Fibroblast of villous mesenchyme (primary cell): ENCODE measurements at places on chromosomes 7 and 10. TPM values are rescaled to one million over a fixed set of nuclear protein-coding genes. Genes with fewer than 3 reads are reported as not detected.

DNA sequence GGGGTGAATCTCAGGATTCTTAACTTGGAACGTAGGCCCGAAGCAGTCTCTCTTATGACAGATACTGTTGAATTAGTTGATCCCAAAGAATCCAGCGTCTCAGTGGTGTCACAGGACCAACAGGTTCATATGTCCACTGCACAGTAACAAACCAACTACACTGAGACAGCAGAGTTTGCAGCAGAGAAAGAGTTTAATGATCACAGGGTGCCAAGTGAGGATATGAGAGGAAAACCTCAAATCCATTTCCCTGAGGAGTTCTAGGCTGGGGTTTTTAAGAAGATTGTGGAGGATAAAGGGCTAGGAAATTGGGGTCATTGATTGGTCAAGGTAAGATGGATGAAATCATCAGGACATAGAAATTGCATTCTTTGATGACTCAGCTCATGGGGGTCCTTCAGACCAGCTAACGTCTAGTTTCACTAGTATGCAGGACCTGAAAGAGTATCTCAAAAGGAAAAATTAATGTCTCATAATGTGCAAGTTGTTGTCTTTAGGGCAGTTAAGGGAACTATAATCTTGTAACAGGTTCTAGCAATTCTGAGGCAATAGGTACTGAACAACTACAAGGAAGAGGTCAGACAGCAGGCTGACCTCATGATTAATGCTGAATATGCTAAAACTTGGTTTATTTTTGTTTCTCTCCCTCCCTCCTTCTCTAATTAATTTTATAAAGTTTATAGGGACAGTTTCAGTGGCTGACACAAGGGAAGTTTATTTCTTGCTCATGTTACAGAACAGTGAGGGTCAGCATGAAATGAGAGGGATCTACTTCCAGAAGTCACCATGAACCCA is 310.9 kb upstream of the NEBL start:
- DNase-seq = no peak

- DNase-seq = no peak
Observed at GRCh38 chr7:115496006-115496405, 534.6 kb downstream of the TFEC start.

DNA sequence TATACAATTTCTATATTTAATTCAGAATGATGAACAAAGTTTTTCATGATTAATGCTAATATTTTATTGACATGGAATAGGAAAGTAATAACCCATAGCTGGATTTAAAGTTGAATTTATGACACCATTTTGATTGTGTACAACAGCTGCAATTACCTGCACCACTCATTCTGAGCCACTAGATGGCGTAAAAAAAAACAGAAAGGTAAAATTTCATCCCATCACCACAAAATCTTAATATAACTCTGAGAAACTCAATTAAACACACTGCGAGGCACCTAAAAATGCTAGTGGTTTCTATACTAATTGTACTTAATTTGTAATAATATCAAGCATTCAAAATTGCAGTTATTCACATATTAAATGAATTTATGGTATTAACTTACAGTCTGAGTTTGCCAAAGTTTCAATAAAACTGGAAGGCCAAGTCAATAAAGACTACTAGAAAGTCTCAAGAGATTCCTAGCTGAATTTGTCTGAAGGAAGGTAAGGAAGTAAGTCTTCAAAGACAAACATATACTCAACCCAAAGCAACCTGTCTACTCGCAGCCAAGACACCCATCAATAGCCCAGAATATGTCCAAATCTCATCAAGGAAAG is 182.5 kb downstream of the SKAP2 start:
- DNase-seq = peak; percentile 32

GRCh38 chr7:14739841-14740185 is 162.7 kb downstream of the DGKB start:
- DNase-seq = no peak

DNA sequence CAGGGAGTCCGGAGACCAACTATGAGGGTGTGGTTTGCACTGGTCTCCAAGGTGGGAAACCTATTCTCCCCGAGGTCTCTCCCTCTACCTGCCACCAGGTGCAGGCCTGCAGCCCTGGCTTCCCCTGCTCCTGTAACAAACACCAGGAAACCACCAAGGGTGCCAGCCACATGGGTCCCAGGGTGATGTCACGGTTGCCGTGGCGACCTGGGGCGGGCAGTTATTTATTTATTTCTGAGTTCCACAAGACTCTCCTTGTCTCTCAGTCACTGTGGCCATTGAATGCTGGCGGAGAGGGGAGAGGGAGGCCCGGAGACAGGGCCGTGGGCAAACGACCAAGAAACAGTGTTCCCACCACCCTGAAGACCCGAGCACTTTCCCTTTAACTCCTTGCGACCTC is 27.0 kb downstream of the MMD2 start:
- DNase-seq = no peak

- DNase-seq = no peak
Observed at GRCh38 chr7:143243614-143244013, 19.6 kb upstream of the GSTK1 start.

GRCh38 chr10:74418285-74418872 is 267.4 kb downstream of the ADK start:
- DNase-seq = no peak

DNA sequence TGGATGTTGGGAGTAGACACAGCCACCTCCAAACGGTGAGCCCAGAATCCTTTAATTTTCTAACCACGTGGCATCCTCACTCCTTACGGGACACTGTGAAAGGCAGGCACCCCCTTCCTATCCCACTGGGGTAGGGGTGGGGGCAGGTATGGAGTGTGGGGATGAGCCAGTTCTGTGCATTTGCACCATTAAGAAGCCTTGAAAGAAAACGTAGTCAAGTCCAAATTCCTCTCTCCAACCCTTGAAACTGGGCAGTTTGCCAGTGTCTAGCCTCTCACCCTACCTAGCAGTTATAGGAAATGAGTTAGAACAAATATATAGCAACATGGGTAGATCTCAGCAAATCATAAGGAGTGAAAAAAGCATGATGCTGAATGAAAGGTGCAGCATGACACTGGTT is 92.4 kb upstream of the LEP start:
- DNase-seq = no peak

- DNase-seq = no peak
Observed at GRCh38 chr10:5581670-5582566, 57.2 kb downstream of the CALML3 start.

GRCh38 chr10:69049566-69049961 is 38.3 kb upstream of the SRGN start:
- DNase-seq = no peak

GRCh38 chr7:13466874-13467547 is 522.5 kb downstream of the ETV1 start:
- DNase-seq = no peak

DNA sequence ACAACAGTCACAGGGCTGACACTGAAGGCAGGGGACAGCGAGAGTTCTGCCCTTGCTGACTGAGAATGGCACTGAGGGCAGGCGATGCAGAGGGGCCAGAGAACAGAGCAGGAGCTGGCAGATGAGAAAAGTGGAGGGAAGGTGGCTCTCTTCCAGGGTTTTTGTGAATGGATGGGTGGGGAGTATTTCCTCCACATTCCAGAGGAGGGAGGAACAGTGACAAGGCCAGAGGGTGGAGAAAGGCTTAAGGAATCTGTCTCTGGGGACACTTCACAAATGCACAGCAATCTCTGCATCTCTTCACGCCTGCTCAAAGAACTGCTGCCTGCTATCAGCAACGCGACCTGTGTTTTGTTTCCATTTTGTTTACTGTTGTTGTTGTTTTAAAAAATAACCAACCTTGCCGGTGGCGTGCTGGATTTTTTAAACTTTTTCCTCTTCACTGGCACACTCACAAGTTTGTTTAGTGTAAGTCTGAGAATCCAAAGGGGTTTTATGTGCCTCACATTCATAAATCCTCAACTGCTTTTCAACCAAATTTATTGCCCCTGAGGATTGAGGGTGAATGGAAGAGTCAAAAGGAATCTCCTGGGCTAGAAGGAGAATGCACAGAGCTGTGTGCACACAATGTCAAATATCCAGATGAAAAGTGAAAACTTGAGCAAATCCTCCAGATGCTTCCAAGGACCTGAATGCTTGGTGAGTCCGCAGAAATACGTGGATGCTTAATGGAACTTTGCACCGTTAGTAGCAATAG is 129.3 kb downstream of the GLI3 start:
- no peak for DNase-seq

GRCh38 chr7:2974093-2974819 is 69.4 kb downstream of the CARD11 start:
- DNase-seq = no peak

- DNase-seq = peak; percentile 91
Observed at GRCh38 chr7:6228361-6229229, 43.8 kb downstream of the CYTH3 start.

GRCh38 chr7:2717293-2718261 is 29.6 kb downstream of the AMZ1 start:
- DNase-seq = peak; percentile 94

DNA sequence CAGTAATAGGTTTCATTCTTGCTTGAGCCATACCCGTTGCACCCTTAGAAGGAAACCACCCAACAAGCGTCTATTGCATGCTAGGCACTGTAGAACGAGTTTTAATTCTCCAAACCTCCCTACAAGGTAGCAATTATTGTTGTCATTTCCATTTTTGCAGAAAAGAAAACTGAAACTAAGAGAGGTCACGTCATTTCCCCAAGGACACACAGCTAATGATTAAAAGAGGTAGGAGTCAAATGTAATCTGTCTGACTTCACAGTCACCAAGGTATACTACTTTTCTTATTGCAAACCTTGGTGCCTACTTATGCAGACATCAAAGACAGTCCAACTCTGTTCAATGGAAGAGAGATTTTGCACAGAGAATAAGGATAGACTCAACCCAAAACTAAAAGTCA is 49.1 kb upstream of the C1QL3 start:
- DNase-seq = no peak

GRCh38 chr7:41592794-41593193 is 110.1 kb downstream of the INHBA start:
- no peak for DNase-seq

- DNase-seq = no peak
Observed at GRCh38 chr10:116694243-116694926, 48.0 kb downstream of the HSPA12A start.

DNA sequence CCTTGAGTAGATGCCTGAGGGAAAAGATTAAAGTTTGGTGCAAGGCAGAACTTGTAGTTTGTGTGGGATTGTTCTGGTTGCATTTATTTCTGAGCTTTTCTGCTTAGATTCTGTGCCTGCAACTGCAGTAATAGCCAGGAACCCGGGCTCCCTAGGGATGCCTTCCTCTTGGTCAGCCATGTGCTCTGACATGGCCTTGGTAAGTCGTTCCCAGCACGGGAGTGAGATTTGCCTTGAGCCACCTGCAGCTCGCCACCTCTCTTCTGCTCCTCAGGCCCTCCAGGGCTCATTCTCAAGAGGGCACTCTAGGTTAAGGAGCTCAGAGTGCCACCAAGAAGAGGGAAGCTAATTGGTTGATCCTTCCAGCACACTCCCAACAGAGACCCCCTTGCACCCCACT is 350.6 kb upstream of the MKI67 start:
- DNase-seq = no peak

- DNase-seq = peak; percentile 74
Observed at GRCh38 chr10:11515596-11516430, 95.6 kb downstream of the USP6NL start.

DNA sequence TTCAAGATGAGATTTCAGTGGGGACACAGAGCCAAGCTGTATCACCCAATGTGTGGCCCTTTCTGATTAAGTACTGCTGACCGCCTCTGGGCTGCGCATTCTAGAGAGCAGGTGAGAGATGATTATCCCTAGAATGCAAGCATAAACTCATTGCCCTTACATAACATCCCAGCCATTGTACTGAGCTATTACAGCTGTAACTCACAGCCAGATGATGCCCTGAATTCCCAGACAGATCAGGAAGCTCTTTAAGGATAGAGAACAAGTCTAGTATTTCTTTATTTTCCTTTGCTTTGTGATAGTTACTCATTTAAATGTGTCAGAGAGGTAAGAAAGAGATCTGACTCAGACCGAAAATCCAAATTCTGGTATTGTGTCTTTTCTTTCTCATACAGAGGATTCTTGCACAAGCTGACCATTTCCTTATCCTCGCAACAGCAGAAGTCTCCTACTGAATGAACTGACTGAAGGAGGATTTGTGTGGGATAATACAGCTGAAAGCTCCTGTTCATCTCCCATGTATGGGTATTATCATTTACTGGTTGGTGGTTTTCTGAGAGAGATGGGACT is 58.4 kb downstream of the ZNF22 start:
- no peak for DNase-seq

DNA sequence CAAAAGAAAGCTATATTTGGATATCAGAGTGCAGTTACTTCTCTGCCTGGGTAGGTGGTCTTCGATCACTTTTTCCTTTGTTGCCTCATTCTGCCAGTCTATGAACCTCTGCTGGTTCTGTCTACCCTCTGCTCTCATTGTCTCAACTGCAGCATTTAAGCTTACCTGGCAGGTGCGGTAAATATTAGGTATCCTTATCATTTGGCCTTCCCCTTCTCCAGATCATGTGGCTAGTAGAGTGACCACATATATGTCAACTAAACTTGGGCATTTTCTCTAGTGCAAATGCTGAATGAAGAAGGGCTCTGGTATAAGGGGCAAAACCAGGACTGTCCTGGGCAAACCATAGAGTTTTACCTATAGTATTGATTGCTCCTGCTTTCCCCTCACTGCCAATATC is 180.8 kb downstream of the MDFIC start:
- DNase-seq = no peak

GRCh38 chr10:92405419-92405924 is 114.5 kb downstream of the MARCHF5 start:
- no peak for DNase-seq

GRCh38 chr7:154960063-154960790 is 42.7 kb downstream of the PAXIP1 start:
- DNase-seq = peak; percentile 42

DNA sequence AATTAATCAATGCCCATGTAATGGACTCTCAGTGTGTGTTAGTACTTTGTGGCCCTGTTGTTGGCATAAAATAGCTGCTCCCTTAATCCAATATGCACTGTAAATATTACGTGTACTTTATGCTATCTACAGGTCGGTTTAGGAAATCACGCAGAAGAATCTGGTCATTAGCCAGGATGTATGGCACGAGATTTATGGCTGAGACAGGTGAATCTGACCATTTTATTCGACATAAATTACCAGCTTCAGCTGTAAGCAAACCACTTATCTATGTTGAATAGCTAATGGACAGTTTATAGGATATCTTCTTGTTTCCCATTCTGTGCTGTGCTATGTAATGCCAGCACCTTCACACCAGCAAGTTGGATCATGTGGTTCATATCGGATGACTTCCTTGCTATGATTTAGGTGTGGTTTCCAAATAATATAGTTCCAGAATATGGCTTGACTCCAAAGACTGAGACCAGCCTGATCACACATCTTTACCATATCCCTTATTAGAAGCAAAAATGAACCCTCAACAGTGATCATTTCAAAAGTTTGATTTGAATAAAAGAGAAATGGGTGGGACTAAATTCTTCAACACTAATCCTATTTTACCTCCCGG is 301.4 kb downstream of the AHR start:
- DNase-seq = no peak

GRCh38 chr10:19888061-19888660 is 71.9 kb downstream of the PLXDC2 start:
- DNase-seq = no peak

Gene AKR1D1
- not detected in 2 replicates for total RNA-seq

Gene TMEM225B
- total RNA-seq = 0.43 and 1.6 TPM in 2 replicates

Gene IL15RA
- 2.6 and 3.0 TPM in 2 replicates for total RNA-seq

Gene ENO4
- total RNA-seq = under 0.01 TPM in 1 of 2 replicates, not detected in the other

Gene NUTM2E
- under 0.01 TPM in 1 of 2 replicates, not detected in the other for total RNA-seq

Gene MACROH2A2
- total RNA-seq = 3.9 TPM in 2 replicates

Gene GNG11
- total RNA-seq = 67.4 and 83.1 TPM in 2 replicates

Gene TAS2R5
- total RNA-seq = 0.32 and 0.86 TPM in 2 replicates

Gene CCDC172
- total RNA-seq = not detected in 2 replicates

Gene LARP4B
- total RNA-seq = 49.0 and 57.4 TPM in 2 replicates

Gene AS3MT
- total RNA-seq = 5.2 and 5.5 TPM in 2 replicates

Gene SERPINE1
- 700 and 921 TPM in 2 replicates for total RNA-seq

Gene OR9A2
- total RNA-seq = not detected in 2 replicates

Gene NIPSNAP2
- 39.7 and 53.1 TPM in 2 replicates for total RNA-seq
